ENCODE measurements at places on chromosomes 12 and 14.

- DNase-seq, result no peak
Observed at GRCh38 chr12:10690906-10691305, 17.1 kb upstream of the STYK1 start.

DNA sequence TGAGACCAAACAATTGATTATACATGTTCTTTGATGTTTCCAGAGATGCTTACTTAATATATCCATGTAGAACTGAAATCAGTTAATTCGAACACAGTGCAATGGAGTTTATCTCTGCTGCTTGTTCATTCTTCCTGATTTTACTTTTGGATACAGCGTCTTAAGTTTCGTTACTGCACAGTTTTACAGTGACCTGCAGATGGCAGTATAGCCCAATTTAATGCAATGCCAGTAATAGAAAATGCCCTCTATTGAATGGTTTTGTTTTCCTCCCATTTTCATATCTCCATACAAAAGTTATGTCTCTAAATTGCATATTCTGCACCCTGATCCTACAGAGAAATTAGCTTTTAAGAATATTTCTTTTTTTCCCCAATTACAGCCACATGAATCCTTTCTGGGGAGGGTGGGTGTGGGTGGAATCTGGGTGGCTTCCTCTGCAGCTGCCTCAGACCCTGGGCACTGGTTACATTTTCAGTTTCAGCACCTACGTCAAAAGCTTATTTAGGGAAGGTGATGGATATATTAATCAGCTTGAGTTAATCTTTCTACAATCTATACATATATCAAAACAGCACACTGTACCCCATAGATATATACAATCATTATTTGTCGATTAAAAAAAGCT, 101.1 kb upstream of the DCD start:
- peak; percentile 29 for DNase-seq

GRCh38 chr14:21326972-21327371, 47.1 kb downstream of the RPGRIP1 start:
- no peak for DNase-seq

DNA sequence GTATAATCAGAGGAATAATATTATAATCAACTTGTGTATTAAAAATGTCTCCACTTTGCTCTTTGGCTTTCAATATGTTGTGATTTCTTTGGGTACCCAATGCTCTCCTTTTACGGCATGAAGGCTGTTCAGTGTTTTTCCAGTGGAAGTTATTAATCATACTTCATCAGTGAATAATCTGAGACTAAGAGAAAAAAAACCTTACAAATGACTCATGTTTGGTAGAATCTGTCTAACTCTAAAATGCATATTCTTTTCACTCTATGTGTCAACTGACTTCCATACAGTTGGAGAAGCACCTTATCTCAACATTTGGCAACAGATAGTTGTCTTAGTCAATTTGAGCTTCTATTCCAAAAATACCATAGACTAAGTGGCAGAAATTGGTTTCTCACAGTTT, 82.2 kb downstream of the PTPRO start:
- no peak for DNase-seq

DNA sequence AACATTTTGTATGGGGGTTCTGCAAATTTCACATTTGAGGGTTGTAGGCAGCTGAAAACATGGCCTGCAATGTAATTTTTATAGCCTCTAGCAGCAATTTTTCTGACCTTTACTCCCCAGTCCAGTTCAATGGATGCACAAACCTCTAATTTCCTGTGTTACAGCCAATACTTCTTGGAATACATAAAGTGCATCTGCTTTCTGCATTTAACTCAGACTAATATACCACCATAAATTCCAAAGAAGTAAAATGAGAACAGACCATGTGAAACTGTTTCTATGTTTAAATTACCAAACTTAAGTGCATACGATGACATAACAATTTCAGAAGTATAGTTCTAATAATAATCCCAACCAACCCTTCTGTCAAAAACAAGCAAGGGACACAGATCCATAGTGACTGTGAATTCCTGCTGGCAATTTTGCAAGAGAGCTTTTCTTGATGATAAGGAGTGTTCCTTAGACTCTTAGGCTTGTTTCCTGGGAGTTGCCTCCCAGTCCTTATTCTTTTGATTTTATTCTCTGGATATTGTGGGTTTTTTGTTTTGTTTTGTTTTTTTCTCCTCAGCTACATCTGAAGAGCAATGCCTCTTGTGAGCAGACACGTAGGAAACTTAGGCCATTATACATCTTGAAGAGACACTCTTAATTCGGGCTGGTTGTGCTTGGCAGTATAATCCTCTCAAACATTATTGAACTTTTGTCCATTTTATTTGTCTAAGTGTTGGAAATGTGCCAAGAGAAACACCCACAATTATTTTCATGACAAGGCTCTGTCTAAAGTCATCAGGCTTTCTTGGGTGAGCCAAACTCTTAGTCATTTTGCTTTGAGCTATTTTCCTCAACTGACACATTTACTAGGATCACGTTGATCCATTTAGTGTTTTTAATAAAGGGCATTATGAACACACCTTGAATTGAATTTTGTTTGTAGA, 51.3 kb upstream of the RERGL start:
- no peak for DNase-seq

DNA sequence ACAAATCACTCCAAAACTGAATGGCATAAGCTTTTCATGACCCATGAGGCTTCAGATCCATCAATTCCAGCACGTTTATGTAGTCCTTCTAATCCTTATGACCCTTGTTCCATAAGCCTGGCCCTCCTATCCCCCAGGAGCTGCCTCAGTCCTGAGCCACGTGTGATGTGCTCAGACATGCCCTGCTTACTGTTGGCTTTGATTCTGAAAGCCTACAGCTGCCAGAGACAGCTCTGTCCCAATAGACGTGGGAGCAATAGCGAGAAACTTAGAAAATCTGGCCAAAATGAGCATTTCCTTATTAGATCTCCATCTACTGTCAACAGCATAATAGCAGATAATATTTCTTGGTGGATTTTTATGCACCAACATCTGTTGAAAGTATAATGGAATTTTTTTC, 33.2 kb downstream of the DUSP6 start:
- no peak for DNase-seq

- no peak for DNase-seq
Observed at GRCh38 chr12:4246116-4246515, 27.4 kb upstream of the CCND2 start.
